T-helper 2 cell (primary cell): ENCODE measurements at places on chromosomes 16 and 17.

DNA sequence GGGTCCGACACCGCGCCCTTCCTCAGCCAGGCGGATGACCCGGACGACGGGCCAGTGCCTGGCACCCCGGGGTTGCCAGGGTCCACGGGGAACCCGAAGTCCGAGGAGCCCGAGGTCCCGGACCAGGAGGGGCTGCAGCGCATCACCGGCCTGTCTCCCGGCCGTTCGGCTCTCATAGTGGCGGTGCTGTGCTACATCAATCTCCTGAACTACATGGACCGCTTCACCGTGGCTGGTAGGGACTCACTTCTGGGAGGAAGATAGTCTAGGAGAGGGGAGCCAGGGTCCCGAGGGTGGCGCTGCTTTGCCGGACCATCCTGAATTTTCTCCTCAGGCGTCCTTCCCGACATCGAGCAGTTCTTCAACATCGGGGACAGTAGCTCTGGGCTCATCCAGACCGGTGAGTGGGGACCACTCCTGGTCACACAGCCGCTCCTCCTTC is 601 bp downstream of the SPNS1 start:
- no peak for DNase-seq

DNA sequence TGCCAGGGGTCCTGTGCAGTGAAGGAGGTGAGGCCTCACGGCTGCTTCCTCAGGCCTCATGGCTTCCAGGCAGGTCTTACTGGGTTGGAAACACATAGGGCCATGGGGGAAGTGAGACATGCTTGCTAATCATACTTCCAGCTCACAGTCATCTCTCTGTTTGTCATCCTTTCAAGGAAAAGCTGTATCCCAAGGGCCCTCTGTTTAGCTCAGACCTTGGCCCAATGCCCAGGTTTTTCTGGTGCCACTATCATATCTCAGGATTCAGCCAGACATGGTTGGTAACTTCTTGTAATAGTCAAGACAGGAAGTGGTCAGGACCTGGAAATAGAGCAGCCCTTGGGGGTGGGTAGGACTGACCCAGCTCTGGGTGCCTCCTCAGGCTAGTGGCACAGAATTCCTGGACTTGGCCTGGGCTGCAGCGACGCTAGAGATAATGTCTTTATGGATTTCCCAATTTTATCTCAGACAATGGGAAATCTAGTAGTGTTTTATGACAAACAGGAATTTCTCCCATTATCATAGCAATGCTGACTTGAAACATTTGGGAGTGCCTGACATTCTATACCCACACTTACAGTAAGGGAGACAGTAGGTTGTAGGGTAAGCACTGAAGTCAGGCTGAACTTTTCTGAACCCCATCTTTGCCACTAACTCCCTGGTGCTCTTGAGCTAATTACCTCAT is 13.5 kb upstream of the ITGB3 start:
- DNase-seq: no peak

DNA sequence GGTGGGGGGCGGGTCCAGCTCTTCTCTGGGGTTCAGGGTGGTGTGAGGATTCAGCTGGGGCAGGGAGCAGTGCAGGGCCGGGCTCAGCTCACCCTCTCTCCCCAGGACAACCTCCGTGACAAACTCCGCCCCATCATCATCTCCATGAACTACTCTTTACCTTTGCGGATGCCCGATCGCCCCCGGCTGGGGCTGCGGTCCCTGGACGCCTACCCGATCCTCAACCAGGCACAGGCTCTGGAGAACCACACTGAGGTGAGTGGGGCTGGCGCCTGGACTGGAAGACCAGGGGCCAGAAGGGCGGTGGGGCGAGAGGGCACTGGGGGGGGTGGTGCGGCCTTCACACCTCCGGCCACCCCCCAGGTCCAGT is 18.9 kb upstream of the PDK2 start:
- no peak for DNase-seq

DNA sequence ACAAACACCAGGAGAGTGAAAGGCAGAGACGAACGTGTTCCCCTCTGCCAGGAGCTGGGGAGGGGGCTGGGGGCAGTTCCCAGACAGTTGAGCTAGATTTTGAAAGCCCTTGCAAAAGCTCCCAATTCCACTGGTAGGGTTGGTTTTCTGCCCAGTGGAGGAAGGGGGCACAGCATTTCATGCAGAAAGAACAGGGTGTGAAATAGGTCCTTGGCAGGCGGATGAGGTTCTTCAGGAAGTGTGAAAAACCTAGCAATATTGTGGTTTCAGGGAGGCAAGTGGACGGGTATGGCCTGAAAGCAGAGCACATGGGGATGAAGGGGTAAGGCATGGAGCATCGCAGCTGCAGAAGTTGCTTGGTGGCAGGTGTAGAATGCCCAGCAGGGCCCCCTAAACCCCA is 248.3 kb downstream of the KATNIP start:
- no peak for DNase-seq

- DNase-seq: no peak
Measured at GRCh38 chr16:88507231-88507743, 54.2 kb downstream of the ZFPM1 start.

- DNase-seq: no peak
Measured at GRCh38 chr16:2787406-2787805, at the start of gene PRSS33. Gene PRSS33 (minus strand): TSS chr16:2787560. CDS start chr16:2786547, 1,013 bp downstream.

GRCh38 chr16:66159987-66160386 is 206.5 kb upstream of the CDH5 start:
- DNase-seq: no peak

DNA sequence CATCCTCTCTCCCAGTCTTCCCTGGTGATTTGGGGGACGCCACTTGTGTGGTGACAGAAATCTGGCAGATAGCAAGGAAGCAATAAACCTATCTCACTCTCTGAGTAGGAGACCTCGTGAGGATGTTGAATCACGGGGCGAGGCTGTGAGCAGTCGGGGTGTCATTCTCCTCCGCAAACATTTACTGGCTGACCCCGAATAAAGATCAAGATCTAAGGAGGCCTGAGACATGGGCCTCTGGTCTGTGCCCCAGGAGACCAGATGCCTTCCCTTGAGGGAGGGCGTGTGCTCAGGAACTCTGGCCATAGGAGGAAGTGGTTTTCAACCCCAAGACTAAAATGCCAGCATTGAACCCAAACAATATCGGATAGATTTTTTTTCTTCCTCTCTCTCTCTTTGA is 53.1 kb downstream of the FOXL1 start:
- DNase-seq: no peak
